ENCODE measurements at places on chromosomes 16 and 17. TPM values are rescaled to one million over a fixed set of nuclear protein-coding genes. Genes with fewer than 3 reads are reported as not detected.

GRCh38 chr16:66188917-66189725, 177.4 kb upstream of the CDH5 start:
- no peak for DNase-seq

- DNase-seq = peak; percentile 23
Measured at GRCh38 chr17:7673239-7673638, 14.1 kb downstream of the TP53 start.

- no peak for DNase-seq
Measured at GRCh38 chr17:82839617-82840292, at the start of gene ZNF750. ZNF750 (minus strand) TSS chr17:82840022; CDS start chr17:82832454, 7,568 bp downstream.

- no peak for DNase-seq
Measured at GRCh38 chr16:5928476-5929065, 831.0 kb upstream of the EEF2KMT start.

DNA sequence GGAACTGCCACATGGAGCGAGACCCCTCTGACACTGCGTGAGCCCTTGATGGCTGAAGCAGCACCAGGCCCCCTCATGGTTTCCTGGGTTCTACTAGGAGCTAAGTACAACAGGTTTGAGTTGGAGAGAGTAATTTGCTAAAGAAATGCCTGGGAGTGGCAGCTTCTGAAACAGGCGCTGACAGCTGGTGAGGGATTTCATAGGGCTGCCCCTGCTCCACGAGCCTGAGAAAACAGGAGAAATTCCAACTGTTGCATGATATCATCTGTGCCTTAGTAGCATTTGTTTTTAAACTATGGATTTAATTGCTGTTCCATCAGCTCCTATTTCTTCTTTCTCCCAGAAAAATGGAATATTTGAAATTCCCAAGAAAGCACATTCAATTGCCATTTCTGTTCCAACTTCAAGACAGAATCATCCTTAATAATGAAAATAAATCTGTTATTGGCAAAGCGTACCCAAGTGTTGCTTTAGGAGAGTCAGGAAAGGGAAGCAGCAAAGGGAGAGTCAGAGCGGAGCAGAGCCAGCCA, 78.8 kb upstream of the ANKFN1 start:
- peak; percentile 83 for DNase-seq

- DNase-seq = no peak
Measured at GRCh38 chr16:69225121-69225520, 38.2 kb downstream of the SNTB2 start.

DNA sequence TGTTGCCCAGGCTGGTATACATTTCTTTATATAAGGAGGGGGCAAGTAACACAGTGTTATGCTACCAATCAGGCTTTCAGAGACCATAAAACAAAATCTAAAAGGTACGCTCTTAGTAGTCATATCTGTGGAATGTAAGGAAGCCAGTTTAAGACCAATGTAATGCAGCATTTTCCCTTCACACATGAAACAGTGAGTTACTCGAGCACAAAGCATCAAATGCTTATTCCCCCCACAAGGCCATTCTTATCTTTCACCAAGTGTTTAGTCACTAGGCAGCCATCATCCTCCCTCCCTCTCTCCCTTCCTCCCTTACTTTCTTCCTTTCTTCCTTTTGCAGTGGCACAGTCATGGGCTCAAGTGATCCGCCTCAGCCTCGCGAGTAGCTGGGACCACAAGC, 12.8 kb downstream of the HMOX2 start:
- DNase-seq = peak; percentile 75

GRCh38 chr16:12881182-12881581, 20.2 kb upstream of the SHISA9 start:
- no peak for DNase-seq

Gene CES3
- total RNA-seq = 0.96 TPM

Gene ZNF629
- total RNA-seq = 20.8 TPM

Gene PDILT
- total RNA-seq = not detected

Gene ATP2C2
- total RNA-seq = not detected

Gene ST6GALNAC2
- 1.2 TPM for total RNA-seq

Gene METRNL
- total RNA-seq = 32.6 TPM

Gene CACNA1H
- not detected for total RNA-seq

Measured in LHCN-M2 (cell line).